Tibial nerve (tissue), 4 donors: ENCODE measurements at places on chromosomes 7 and 10. TPM values are rescaled to one million over a fixed set of nuclear protein-coding genes. Genes with fewer than 3 reads are reported as not detected.

GRCh38 chr7:36318116-36318515, 71.5 kb upstream of the ANLN start:
- no peaks in the 10 kb centered on the region for H3K36me3 ChIP-seq
- H3K27ac ChIP-seq: no peak overlapping the region
- no peak for DNase-seq
- no peaks in the 10 kb centered on the region for H3K27me3 ChIP-seq

The DPP6 gene
- total RNA-seq: 1.7 TPM

DNA sequence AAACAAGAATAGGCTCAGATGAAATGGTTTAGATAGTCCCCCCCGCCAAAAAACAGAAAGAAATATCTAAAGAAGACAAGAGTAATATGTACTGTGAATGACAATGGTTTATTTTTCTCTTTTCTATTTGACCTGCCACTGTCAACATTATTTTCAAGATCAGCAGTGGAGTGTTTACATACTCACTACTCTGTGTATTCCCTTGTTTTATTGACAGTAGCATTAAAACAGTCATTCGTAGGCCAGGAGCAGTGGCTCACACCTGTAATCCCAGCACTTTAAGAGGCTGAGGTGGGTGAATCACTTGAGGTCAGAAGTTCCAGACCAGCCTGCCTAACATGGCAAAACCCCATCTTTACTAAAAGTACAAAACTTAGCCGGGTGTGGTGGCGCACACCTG, 245.3 kb upstream of the SLC26A5 start:
- no peaks in the 10 kb centered on the region for H3K27me3 ChIP-seq
- no peak for DNase-seq
- H3K36me3 ChIP-seq: peaks cover 10% of the 10 kb centered on the region

DNA sequence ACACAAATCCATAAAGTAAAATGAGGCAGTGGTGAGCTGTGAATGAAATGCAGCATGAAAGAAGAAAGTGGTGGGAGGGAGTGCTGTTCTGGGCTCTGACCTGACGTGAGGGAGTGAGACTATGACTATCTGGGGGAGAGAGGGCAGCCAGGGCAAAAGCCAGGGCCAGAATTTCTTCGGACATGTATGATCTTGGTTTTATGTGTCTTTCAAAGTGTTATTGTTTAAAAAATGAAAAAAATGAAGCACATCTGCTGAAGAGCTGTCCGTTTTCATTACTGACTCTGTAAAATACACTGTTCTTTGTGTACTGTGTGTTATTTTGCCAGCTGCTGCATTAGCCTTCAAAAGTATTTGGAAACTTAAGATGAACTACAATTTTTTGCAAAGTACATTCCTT, 70.2 kb upstream of the KLF14 start:
- H3K4me3 ChIP-seq: no peak overlapping the region
- H3K4me1 ChIP-seq: no peaks in the 10 kb centered on the region
- H3K36me3 ChIP-seq: no peaks in the 10 kb centered on the region
- H3K27ac ChIP-seq: no peak overlapping the region
- H3K27me3 ChIP-seq: no peaks in the 10 kb centered on the region
